Dermis lymphatic vessel endothelial cell (primary cell): ENCODE measurements at places on chromosomes 2 and 18. TPM values are rescaled to one million over a fixed set of nuclear protein-coding genes. Genes with fewer than 3 reads are reported as not detected.

The LHCGR gene
- total RNA-seq, result not detected in 2 replicates

The EPHA4 gene
- 0.17 and 0.54 TPM in 2 replicates for total RNA-seq

The CNGA3 gene
- not detected in 2 replicates for total RNA-seq

The GAL3ST2 gene
- not detected in 2 replicates for total RNA-seq

The LYG2 gene
- total RNA-seq, result not detected in 2 replicates

The ASB18 gene
- total RNA-seq, result not detected in 2 replicates

The HOXD4 gene
- total RNA-seq, result 3.5 and 6.3 TPM in 2 replicates

The RNU2-63P gene
- total RNA-seq, result 23.5 and 93.7 TPM in 2 replicates

The FMNL2 gene
- 43.7 and 50.0 TPM in 2 replicates for total RNA-seq

The DNAJC5G gene
- total RNA-seq, result 0.60 and 2.4 TPM in 2 replicates
